Stimulated activated CD8-positive, alpha-beta memory T cell treated with anti-CD3 and anti-CD28 coated beads, Interleukin-4, amount 100 ng/mL, for 4 hours (primary cell): ENCODE measurements at places on chromosomes 3 and 15.

- DNase-seq, result no peak
These were observed 246.6 kb upstream of the PROK2 start for GRCh38 chr3:72031581-72031980.

GRCh38 chr3:65706776-65707568 is 331.7 kb downstream of the MAGI1 start:
- no peak for DNase-seq

DNA sequence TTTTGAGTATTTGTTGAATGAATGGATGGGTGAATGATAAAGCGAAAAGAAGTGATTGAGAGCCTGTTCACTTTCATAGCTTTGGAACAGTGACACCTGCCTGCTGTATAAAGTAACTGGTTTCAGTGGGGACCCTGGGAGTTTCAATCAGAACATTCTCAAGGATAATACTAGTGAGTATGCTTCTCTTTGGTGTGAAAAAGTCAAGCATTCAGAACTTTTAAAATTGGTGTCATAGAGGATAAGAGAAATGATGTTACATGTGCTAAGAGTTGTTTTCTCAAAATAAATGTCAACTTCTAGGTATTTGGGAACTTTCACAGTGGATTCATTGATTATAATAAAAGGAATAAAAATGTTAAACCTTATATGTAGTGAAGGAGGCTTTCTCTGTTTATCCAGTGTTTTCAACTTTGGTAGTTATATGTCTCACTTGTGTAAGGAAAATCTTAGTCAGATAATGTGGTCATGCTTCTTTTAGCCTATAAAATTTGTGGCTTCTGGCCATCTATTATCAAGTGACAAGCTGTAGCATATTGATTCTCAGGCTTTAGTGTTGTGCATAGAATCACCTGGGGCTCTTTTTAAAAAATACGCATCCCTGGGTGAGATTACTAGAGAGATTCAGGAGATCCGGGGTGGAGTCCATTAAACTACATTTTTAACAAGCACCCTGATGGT is 11.9 kb downstream of the LRCH3 start:
- DNase-seq, result no peak

GRCh38 chr3:157465741-157466140 is 29.1 kb downstream of the PTX3 start:
- DNase-seq, result no peak

GRCh38 chr15:25176616-25176923 is 221.8 kb downstream of the SNRPN start:
- no peak for DNase-seq

GRCh38 chr15:84817466-84818081 is 418 bp downstream of the ALPK3 start:
- no peak for DNase-seq

- no peak for DNase-seq
These were observed 17.5 kb downstream of the GASK1A start for GRCh38 chr3:42996633-42997075.
